ENCODE measurements at places on chromosomes 7 and 10.

DNA sequence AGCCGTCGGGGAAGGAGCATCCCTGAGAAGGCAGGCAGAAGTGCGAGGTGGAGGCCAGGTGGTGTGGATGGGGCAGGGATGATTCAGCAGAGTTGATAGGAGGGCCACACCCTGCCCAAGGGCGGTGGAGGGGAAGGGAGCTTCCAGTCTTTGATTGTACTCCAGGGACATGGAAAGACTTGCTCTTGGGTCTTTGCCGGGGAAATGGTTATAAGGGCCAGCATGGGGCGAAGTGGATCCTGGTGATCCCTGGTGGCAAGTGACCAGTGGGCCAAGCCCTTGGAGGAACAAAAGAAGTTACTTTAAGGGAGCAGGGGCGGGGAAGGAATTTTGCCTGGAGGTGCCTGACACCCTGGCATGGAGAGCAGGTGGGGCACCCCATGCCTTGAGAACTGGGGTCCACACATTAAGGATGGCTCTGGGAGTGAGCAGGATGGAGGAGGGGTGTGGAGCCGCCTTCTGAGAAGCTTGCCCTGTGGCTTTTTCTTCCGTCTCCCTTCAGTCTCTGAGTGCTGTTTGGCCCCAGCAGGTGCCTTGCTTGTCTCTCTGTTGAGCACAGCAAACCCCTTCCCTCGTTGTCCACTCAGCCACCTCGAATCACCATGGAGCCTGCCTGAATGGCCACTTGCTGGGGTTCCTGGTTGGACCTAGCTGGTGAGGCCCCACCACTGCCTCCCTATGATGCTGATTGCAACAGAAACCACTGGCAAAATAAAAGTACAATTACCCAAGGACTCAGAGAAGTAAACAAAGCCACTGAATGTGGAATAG is 83.9 kb downstream of the RAMP3 start:
- no peak for DNase-seq

GRCh38 chr7:108463613-108464012 is 7.4 kb upstream of the NRCAM start:
- no peak for DNase-seq

- DNase-seq, result no peak
Observed at GRCh38 chr10:22764639-22765038, 50.3 kb upstream of the PIP4K2A start.

DNA sequence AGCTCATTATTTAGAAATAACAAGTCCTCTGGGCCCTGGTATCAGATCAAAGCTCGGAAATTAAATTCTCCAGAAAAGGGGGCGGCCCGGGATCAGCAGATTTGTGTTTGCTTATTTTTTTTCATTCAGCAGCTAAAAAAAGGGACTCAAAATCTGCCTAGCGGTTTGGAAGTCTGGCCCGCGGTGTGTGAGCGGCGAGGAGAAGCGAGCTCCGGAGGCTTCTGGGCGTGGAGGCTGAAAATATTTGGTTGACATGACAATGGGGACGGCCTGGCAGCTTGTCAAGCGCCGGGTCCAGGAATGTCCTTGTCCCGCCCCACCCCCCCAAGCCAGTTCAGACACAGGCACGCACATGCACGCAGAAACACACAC is 43.4 kb downstream of the FOXL3 start:
- DNase-seq, result no peak

- DNase-seq, result no peak
Observed at GRCh38 chr10:7618461-7618860, 48.3 kb downstream of the ITIH5 start.

DNA sequence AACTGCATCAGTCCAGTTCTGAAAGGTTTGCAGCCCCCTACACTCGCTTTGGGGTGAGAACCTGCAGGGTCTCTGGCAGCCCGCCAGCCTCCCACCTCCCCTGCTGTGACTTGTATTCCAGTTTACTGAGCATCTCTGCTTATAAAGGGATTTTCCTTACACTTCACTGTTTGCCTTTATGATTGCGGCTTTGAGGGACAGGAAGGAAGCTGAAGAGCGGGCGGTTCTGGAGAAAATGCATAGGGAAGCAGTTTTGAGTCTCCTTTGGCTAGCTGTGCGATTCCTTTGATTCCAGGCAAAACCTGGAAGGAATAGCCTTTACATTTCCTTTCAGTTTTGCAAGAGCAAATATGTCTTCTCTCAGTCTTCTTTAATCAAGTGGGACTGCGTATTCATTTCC is 65.0 kb upstream of the TRIM8 start:
- DNase-seq, result no peak
